ENCODE measurements at places on chromosomes 6 and 20.

GRCh38 chr6:29965873-29966601 is 23.7 kb downstream of the HLA-A start:
- DNase-seq = no peak

GRCh38 chr20:59749301-59749700 is 145.0 kb downstream of the PHACTR3 start:
- no peak for DNase-seq

DNA sequence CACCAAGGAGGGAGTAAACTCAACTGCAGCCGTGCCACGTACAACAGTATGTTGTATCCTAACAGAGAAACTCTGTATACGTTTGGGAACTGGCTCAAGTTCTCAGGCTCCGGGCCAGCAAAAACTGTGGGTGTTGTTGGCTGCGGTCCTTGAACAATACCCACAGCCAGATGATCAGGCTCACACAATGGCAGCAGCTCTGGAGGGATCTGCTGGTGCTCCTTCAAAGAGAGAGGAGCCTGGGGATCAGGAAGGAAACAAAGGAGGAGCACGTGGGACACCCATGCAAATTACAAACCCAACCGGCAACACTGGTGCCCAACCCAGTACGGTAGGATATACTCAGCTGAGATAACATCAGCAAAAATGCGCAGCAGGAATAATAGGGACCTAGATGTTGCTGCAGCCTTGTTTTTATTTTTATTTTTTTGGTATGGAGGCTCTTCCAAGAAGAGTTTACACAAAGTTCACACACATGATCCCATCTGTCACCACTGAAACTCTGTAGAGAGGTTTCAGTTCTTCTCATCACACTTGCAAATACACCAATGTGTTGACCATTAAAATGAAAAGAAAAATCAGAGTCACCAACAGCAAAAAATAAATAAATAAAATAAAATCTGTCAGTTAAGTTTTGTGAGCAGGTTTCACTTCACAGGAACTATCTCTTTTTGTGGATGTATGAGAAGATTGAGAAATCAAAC is 41.2 kb upstream of the PDE10A start:
- no peak for DNase-seq

- DNase-seq = no peak
These were observed 84.7 kb downstream of the TRMT6 start for GRCh38 chr20:5865604-5866003.

GRCh38 chr6:139686308-139686707 is 311.9 kb upstream of the CITED2 start:
- no peak for DNase-seq

DNA sequence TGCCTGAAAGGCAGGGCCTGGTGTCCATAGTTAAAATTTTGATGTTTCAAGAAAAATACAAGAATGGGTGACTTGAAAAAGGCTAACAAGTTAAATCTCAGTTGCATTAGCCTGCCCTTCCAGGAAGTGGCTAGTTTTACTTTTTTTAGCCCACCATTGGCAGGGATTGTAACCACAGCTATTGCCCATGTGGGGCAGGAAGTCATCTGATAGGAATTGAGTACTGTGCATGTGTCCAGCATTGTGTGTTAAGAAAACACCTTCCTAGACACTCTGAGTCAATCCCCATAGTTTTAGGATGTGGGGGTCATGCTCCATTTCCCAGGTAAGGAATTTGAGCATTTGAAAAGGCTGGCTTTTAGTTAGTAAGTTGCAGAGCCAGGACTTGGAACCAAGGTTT is 26.9 kb downstream of the LYRM2 start:
- no peak for DNase-seq

DNA sequence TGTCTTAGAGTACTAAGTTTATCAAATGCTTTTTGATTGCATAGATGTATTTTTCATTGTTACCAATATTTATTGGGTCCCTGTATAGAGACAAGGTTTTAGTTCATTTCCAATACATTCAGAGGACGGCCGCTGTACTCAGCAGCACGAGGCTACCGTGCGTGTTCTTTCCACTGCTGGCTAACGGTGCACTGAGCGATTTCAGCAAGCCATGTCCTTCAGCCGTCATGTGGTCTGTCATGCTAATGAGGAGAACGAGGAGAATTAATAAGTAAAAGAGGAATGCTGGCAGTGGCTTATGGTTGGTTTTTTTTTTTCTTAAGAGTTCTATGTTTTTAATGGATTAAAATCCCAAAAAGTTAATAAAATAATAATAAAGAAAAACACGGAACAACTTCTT is 253.6 kb downstream of the ARID1B start:
- DNase-seq = no peak

DNA sequence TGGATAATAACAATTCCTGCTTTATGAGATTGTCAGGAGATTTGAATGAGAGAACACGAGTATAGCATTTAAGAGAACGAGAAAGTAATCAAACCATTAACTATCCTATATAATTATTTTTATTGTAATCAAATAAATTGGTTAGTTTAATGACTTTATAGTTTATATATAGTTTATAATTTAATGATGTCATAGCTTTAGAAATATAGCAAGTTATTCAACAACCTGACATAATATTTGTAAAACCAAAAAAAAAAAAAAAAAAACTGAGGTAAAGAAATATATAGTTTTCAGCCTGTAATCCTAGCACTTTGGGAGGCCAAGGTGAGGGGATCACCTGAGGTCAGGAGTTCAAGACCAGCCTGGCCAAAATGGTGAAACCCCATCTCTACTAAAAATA is 26.4 kb upstream of the DST start:
- no peak for DNase-seq

DNA sequence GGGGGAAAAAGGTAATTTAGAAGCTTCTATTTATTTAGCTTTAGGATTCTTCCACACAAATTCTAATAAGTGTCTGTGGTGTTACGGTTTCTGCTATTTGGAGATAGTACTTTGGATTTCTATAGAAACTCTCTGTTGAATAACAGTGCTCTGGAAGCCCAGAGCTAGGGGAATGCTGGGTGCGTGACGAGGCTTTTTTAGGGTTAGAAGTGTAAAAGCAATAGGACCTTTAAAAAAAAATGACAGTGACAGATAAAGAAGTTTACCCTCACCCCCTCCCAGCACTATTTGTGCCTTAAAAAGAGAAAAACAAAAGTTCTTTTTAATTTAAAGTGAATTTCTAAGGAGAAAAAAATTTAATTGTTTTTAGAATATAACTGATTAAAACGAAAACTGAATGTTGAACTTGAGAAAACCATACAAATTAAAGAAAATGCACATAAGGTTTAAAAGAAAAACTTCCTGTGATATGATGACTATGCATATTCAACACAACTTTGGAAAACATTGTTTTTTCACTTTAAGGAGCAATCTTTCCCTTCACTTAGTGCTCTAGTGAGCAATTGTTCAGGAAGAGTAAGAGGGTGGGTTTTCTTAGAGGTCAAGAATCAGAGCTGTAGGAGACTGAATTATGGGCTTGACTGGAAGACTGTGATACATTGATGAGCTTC is 89.6 kb upstream of the RIPOR2 start:
- DNase-seq = no peak

DNA sequence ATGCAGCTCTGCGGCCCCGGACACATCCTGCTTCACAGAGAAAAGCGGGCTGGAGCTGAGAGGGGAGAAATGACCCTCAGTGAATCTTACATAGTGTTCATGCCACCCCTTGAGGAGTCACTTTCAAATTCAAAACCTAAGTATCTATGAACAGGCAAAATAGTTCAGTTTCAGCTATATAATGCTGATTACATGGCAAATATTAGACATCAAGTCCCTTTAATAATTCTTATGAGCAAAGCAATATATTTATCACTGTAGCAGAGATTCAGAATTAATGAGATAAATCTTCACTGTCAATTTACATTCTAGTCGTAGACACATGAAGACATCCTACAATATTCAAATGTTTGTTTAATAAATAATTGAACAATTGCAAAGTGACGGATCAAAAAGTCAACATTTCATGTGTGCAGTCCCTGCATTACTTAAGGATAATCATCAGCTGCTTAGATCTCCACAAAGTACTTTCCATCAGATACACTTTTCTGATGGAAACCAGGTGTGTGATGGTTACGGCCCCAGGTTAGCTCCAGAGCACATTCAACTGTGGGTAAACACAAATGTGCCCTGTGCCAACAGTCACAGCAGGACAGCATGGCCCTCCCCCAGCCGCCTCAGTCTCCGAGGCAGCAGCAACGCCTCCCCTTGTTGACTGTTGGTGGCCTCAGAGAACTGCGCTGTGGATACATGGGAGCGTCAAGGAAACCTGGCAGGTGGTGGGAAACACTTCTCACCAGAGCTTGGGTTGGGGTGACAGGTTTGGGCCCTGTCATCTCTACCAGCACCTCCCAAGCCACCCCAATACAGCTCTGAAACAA is 787 bp upstream of the PRR18 start:
- no peak for DNase-seq

GRCh38 chr20:20786428-20786827 is 74.0 kb upstream of the RALGAPA2 start:
- DNase-seq = no peak

- DNase-seq = no peak
These were observed 9.6 kb upstream of the PCMTD2 start for GRCh38 chr20:64245746-64246595.

- no peak for DNase-seq
These were observed 61.0 kb downstream of the SMLR1 start for GRCh38 chr6:130888246-130888645.

GRCh38 chr20:2421247-2421646 is 40.5 kb downstream of the TGM6 start:
- DNase-seq = no peak

- peak; percentile 26 for DNase-seq
These were observed 1.2 kb downstream of the TAB2 start for GRCh38 chr6:149318581-149319286.

GRCh38 chr20:63154395-63154794 is 61.5 kb downstream of the YTHDF1 start:
- DNase-seq = no peak

GRCh38 chr20:25563876-25564275 is 21.5 kb downstream of the NINL start:
- no peak for DNase-seq

GRCh38 chr6:137795501-137795900 is 71.6 kb upstream of the TNFAIP3 start:
- no peak for DNase-seq

- DNase-seq = no peak
These were observed 154.5 kb downstream of the MYLK4 start for GRCh38 chr6:2596222-2596621.

GRCh38 chr20:40335437-40335836 is 353.6 kb downstream of the MAFB start:
- no peak for DNase-seq

DNA sequence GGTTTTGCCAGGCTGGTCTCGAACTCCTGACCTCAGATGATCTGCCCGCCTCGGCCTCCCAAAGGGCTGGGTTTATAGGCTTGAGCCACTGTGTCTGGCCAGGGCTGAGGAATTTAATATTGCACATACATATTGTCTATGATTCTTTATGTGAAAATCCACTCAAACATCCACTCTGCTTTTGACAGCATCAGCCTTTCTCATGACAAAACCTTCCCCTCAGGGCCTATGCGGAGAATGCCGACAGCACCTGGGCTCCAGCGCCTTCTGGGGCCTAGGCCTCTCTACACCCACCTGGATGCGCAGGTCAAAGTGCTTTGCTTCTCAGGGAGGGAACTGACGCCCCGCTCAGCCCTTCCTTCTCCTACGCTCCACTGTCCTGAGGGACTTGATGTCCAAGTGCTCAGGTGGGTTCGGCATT is 5.4 kb downstream of the RAMACL start:
- DNase-seq = no peak

- no peak for DNase-seq
These were observed 211.3 kb upstream of the RUNX2 start for GRCh38 chr6:45116714-45117410.

DNA sequence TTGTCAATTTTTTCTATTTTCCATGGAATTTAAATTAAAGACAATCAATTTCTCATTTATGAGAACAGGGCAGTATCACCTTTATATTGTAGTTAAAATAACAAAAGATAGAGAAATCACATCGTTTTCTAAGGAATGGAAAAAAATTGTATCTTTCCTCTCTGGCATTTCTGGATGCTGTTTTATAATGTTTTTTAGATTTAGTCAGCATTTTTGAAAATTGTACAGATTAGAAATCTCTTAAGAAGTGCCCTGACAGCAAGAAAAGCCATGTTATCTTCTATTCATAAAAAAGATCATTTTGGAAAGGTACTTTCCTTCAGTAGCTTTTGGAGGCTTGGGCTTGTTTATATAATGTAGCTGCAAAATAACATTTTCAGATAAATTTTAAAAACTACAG is 116.9 kb downstream of the PLG start:
- no peak for DNase-seq

- DNase-seq = no peak
These were observed 44.3 kb downstream of the ABHD12 start for GRCh38 chr20:25346349-25346748.
